ENCODE measurements at places on chromosomes 6 and 20. TPM values are rescaled to one million over a fixed set of nuclear protein-coding genes. Genes with fewer than 3 reads are reported as not detected.

KCNK15 gene
- 0.47 TPM for total RNA-seq

LAMA5 gene
- total RNA-seq = 500 TPM

PTCHD4 gene
- not detected for total RNA-seq

ZBTB9 gene
- 10.2 TPM for total RNA-seq

C20orf144 gene
- 0.19 TPM for total RNA-seq

C6orf132 gene
- 1.9 TPM for total RNA-seq

CD83 gene
- total RNA-seq = 2.2 TPM

BTNL2 gene
- not detected for total RNA-seq

CTAGE9 gene
- not detected for total RNA-seq

MLIP gene
- not detected for total RNA-seq

TP53TG5 gene
- not detected for total RNA-seq

RRAGD gene
- total RNA-seq = 5.6 TPM

HLA-DRB5 gene
- total RNA-seq = not detected

NRSN1 gene
- total RNA-seq = not detected

ANKRD66 gene
- total RNA-seq = not detected

ANKEF1 gene
- 6.8 TPM for total RNA-seq

UBE2V1 gene
- 111 TPM for total RNA-seq

HLA-DRA gene
- total RNA-seq = not detected

ID4 gene
- total RNA-seq = 0.88 TPM

TDRD6 gene
- total RNA-seq = not detected

CCR6 gene
- total RNA-seq = 0.14 TPM

MRAP2 gene
- total RNA-seq = 1.1 TPM

C6orf15 gene
- total RNA-seq = not detected

PRKN gene
- total RNA-seq = not detected

ADGRF1 gene
- 0.05 TPM for total RNA-seq

PDYN gene
- total RNA-seq = not detected

CLPSL1 gene
- total RNA-seq = not detected

ARHGAP40 gene
- not detected for total RNA-seq

HLA-DMB gene
- total RNA-seq = 2.0 TPM

APMAP gene
- total RNA-seq = 178 TPM

MCCD1 gene
- not detected for total RNA-seq

SLC22A7 gene
- not detected for total RNA-seq

PRSS16 gene
- 4.0 TPM for total RNA-seq

CFB gene
- 2.0 TPM for total RNA-seq

NRN1 gene
- 1.0 TPM for total RNA-seq

ETV7 gene
- not detected for total RNA-seq

HLA-DPB1 gene
- not detected for total RNA-seq

BPIFA1 gene
- not detected for total RNA-seq

OPN5 gene
- total RNA-seq = not detected

TNFAIP3 gene
- total RNA-seq = 20.3 TPM
